NB4 (cell line): ENCODE measurements at places on chromosomes 5 and 9.
A peak's percentile ranks its signal among the peaks of the same experiment; 100 is the strongest.

- no peak for DNase-seq
Measured at GRCh38 chr5:68423154-68423811, 207.7 kb downstream of the PIK3R1 start.

DNA sequence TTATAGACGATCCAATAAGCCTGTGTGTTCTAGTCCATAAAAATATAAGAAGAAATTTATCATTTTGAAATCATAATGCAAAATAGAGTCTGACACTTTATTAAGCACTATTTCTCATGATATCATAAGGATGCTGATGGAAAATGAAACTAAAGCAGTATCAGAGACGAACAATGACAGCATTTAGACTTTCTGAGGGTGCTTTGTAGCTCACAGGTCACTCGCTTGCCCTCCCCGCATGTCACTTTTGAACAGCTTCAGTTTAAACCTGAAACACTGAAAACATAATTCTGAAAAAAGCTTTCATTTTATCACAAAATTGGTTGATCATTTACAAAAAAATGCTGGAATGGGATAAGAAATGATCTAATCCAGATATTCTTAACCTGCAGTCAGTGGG, 247.1 kb downstream of the EBF1 start:
- DNase-seq: no peak

- DNase-seq: no peak
Measured at GRCh38 chr9:99173570-99174504, 47.9 kb downstream of the ALG2 start.

GRCh38 chr9:76651119-76651705, 113.0 kb upstream of the PCA3 start:
- DNase-seq: peak; percentile 33

- DNase-seq: no peak
Measured at GRCh38 chr9:37624073-37624472, 26.7 kb upstream of the FRMPD1 start.

- DNase-seq: no peak
Measured at GRCh38 chr5:82526540-82526939, 248.4 kb upstream of the RPS23 start.

- DNase-seq: no peak
Measured at GRCh38 chr9:77304543-77304942, 127.2 kb downstream of the VPS13A start.

- peak; percentile 13 for DNase-seq
Measured at GRCh38 chr9:81682797-81683196, 6.5 kb downstream of the TLE1 start.

- DNase-seq: peak; percentile 95
Measured at GRCh38 chr5:39219437-39219836, at the start of gene FYB1. TSS of gene FYB1 (minus strand) at chr5:39219563. CDS start at chr5:39202960, 16,603 bp downstream.

GRCh38 chr5:78334811-78335210, 25.6 kb upstream of the SCAMP1 start:
- DNase-seq: no peak

DNA sequence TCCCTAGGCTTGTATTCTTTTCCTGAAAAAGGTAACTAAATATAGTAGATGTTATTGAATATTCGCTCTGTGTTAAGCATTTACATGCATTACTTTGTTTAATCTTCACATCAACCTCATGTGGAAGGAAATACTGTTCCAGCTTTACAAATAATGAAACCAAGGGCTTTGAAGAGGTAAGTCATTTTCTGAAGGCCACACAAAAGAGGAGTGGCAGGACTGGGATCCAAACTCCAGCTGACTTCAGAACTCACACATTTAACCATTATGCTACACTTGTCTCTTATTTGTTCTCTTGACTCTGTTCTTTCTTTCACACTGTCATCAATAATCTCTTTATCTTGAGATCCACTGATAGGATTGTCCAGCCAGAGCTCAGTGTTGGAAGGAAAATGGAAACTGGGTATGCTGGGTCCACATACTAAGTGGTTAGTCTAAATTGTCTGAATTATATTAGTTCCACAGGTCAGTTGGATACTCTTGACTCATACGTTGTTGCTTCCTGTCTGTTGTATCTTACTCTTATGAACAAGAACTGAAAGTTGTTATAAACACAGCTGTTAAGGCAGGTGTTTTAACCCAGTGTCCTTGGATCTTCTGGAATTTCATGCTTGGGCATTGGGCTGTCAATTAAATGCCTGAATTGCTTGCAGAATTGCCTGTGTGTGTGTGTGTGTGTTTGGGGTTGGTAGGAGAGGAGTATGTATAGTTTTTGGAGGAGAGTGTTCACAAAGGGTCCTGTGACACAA, 65.6 kb downstream of the TLE4 start:
- no peak for DNase-seq

DNA sequence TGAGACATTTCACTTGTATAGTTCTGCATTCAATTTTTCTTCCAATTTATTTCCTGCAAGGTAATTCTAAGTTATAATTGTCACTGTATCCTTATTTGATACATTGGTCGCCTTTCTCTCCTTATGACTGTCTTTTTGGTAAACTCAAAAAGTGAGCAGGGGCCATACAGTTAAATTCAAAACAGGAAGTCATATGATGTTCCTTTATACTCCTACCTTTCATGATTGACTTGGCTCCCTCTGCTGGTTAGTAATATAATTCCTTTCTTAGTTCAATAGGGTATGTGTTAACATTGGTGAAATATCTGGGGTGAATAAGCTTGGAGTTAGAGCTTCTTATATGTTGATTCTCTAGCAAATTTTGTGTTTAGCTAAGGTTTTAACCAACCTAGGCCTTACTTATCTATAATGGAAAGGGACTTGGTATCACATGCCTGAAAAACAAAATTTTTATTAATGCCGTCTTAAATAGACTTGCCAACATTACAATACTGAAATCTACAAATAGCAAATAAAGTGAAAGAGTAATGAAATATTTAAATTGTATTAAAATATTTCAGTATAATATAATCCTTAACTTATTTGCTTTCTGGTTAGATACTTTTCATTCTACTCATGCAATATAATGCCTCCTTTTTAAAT, 6.0 kb upstream of the NIPBL start:
- DNase-seq: peak; percentile 85

GRCh38 chr5:1264211-1264610, 30.7 kb downstream of the TERT start:
- DNase-seq: no peak

DNA sequence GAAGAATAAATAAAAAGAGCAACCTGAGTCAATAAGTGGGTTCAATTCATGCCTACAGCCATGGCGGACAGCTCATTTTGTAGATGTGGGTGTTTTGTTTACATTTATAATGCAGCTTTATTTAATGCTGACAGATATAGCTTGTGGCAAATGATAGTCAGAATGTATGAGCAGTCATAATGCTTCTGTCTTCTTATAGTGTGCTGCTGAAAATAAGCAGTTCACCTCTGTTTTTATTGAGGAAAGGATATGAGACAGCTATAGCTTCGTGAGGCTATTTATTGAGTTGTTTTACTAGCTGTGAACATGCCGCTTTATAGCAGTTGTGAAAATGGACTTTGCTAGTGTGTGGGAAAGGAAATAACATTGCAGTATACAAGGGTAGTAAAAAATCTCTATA, 147.4 kb downstream of the PBX3 start:
- DNase-seq: no peak

- DNase-seq: no peak
Measured at GRCh38 chr5:135662061-135662481, 83.3 kb upstream of the CXCL14 start.

DNA sequence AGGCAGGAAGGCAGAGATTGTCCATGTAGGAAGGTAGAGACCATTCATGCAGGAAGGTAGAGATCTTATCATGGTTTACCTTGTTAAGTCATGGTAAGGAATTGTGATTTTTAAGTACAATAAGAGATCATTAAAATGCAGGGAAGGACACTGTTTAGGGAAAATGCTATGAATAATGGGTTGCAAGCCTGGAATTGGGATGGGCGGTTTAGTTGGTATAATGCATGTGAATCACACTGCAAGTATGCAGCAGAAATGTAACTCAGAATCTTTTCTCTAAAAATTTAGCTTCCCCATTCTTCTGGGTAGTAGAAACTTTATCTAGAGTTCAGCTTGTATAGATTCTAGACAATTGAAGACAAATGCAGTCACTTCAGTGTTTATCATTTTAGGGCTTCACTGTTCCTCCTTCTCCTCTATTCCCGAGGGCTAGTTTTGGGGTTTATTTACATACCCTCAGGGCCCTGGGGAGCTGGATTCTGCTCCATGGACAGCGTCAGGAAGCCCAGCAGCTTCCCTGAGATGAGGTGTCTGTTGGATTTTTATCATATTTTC, 212.0 kb downstream of the SREK1 start:
- DNase-seq: no peak

DNA sequence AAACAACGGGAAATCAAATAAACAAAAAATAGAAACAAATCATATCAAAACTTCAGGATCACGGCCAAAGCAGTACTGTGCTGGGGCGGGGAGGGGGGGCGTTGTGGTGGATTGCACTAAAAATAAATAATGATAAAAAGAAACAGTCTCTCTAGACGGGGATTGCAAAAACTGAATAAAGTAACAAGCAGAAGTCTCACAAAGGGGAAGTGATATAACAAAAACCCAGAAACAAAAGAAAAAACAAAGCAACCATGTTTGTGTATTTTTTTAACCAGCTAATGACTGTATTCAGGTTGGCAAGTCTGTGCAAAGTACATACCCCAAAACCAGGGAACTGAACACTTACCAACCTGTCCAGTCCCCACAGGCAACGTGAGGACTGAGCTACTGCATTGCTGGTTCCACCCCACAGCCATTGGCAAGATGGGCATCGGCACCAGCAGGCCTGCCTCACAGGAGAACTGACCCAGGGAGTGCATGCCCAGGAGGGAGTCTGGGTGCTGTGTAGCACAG, 24.1 kb downstream of the BICD2 start:
- peak; percentile 28 for DNase-seq

DNA sequence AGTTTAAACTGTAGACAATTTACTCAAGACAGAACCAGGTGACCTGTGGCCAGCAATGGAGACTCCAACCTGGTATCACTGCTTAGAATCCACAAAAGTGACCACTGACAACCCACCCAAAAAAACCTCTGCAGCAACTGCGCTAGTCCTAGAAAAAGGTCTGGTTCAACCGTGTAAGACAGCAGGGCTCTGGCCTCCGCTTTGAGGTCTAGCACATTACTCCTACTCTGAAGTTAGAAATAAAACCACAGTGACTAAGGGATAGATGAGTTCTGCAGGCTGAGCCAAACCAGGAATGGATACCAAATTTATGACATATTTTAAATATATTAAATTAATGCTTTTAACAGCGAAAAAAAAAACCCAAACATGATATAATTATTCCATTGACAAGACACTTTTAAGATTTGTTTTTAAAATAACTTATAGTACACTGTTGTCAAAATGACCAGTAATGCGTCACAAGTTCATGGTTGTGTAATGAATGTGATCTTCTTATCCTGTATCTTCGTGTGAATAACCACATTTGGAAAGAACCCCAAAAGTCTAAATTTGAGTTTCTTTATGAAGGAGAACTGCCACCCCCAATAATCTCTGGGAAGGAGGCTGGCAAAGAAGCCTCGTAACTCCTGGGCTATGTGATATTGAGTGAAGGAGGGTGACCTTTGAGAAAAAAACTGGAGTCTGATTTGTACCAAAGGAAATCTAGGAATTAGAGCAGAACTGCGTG, 101.9 kb upstream of the SLC44A1 start:
- DNase-seq: peak; percentile 64

GRCh38 chr9:114621561-114621960, 10.5 kb downstream of the TMEM268 start:
- no peak for DNase-seq

GRCh38 chr5:106374956-106375355, 1295.8 kb downstream of the EFNA5 start:
- no peak for DNase-seq

- DNase-seq: no peak
Measured at GRCh38 chr5:132471944-132472343, 18.6 kb downstream of the IRF1 start.

GRCh38 chr5:156354571-156354970, 27.6 kb downstream of the SGCD start:
- peak; percentile 2 for DNase-seq

GRCh38 chr9:134642385-134643181, 980 bp downstream of the COL5A1 start:
- DNase-seq: no peak

- DNase-seq: no peak
Measured at GRCh38 chr5:10627160-10627701, 63.4 kb downstream of the ANKRD33B start.

DNA sequence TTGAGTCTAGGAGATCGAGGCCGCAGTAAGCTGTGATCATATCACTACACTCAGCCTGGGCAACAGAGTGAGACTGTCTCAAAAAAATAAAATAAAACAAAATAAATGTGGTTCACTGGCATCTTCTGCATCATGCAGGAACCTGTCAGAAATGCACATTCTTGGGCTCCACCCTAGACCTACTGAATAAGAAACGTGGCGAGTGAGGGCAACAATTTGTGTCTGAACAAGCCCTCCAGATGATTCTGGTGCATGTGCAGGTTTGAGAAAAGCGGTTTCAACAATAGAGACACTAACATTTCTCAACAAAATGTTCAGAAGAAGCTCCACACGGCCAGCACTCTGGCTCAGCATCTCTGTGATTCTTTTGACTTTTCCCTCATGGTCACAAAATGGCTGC, 42.8 kb upstream of the CPEB4 start:
- DNase-seq: no peak

GRCh38 chr5:94674490-94675382, 56.3 kb downstream of the SLF1 start:
- no peak for DNase-seq
